GOT3 (cell line): ENCODE measurements at places on chromosomes 16 and 17.

- DNase-seq: no peak
Observed at GRCh38 chr16:63568164-63568563, 1531.9 kb upstream of the CDH8 start.

DNA sequence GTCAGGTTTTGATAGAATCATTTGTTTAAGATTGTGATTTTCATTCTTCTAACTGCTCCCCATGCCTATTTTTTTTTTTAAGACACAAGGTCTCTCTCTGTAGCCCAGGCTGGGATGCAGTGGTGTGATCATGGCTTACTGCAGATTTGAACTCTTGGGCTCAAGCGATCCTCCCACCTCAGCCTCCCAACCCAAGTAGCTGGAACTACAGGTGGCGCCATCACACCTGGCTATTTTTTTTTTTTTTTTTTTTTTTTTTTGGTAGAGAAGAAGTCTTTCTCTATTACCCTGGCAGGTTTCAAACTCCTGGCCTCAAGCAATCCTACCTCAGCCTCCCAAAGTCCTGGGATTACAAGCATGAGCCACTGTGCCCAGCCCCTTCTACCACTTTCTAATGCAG lies 223.3 kb downstream of the CBLN1 start:
- no peak for DNase-seq

DNA sequence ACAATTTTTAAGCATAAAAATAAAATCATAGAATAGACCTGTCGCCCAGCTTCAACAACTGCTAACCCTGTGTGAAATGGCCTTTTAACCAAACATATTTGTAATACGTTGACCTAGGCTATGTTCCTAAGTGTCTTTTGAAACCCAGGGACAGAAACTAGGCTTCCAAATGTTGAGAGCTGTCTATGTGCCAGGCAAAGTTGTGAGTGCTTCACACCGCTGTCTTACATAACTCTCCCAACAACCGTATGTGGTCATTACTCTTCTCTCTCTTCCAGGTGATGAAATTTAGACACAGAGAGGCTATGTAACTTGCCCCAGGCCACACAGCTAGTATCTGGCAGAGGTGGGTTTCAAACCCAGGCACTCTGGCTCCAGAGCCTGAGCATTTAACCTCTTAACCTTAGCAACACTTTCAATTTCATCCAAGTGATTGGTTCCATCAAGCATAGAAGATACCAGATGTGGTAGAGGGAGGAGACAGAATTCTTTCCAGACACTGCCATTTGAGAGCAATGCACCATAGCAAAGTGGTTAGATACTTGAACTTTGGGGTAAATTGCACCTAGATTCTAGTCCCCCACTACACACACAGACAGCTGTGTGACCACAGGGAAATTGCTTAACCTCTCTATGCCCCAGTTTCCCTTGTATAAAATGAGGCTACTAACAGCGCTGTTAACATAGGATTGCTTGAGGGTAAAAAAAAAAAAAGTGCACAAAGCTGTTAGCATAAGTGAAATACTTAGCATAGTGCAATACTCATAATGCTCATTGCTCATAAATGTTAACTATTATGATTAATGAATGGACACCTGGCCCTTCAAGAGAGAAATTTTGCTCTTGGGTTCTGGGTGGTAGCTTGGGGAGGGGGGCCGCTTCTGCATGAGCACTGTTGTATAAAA lies 160.6 kb downstream of the IRX3 start:
- DNase-seq: no peak

DNA sequence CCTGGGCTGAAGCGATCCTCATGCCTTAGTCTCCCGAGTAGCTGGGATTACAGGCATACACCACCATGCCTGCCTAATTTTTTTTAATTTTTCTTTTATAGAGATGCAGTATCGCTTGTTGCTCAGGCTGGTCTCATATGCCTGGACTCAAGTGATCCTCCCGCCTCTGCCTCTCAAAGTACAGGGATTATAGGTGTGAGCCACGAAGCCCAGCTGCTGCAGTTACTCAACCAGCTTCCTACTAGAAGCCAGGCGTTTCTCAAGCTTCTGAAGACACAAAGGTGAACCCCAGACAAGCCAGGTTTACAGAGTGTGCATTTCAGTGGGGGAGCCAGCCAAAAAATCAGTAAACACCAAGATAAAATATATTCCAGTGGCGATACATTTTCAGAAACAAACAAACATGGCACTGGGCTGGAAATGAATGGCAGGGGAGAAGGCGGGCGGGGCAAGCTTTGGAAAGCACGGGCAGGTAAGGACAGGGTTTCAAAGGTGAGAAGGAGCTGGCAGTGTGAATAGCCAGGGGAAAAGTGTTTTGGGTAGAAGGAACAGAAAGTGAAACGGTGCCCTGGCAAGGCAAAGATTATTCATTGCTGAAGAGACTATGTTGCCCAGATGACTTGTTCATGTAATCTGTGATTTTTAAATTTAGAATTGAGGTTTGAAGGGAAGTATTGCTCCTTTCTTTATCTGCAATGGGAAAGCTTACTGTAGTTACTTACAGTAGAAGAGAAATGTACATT lies 471.1 kb downstream of the WWOX start:
- DNase-seq: no peak

GRCh38 chr16:53022374-53022773 lies 30.3 kb downstream of the CHD9NB start:
- no peak for DNase-seq

GRCh38 chr16:48210747-48211146 lies 33.4 kb upstream of the LONP2 start:
- DNase-seq: no peak

DNA sequence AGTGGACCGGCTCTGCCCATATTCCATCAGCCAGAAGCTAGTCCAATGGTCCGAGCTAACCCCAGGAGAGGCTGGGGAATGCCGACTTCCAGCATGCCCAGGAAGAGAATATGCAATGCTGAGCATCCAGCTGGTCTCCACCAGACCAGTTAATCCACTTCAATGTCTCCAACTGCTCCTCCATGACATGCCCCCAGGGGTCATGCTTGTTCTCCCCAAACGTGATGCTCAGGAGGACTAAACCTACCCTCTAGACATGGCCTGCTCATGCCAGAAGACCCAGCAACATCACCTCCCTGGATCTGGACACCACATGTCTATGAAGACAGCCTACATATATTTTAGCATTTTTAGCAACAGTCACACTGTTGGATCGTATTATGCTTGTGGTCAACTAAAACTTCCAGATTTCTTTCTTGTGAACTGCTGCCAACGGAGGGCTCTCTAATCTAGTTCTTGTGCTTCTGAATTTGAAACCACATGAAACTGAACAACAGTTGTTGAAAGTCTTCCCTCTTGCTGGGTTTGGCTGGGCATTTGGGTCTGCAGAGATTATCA lies 245.1 kb downstream of the SOX9 start:
- no peak for DNase-seq

DNA sequence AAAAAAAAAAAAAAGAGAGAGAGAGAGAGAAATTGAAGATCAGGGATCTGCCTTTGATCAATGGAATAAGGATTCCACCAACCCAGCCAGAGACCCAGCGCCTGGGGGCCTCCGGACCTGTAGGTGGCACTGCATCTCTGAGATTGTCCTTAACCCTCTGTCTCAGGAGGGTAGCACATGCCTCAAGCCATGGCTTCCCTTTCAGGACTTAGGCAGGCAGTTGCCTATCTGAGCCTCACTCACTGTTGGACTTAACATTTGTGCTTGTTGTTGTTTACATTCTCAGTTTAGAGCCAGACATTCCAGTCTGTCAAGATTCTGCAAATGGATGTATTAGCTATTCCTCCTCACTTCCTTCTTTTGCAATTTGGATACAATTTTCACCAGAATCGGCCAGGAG lies 5.1 kb upstream of the SCNN1B start:
- DNase-seq: no peak

GRCh38 chr16:74817851-74818250 lies 43.2 kb upstream of the FA2H start:
- DNase-seq: no peak

GRCh38 chr17:8611137-8611536 lies 19.4 kb downstream of the MYH10 start:
- no peak for DNase-seq

DNA sequence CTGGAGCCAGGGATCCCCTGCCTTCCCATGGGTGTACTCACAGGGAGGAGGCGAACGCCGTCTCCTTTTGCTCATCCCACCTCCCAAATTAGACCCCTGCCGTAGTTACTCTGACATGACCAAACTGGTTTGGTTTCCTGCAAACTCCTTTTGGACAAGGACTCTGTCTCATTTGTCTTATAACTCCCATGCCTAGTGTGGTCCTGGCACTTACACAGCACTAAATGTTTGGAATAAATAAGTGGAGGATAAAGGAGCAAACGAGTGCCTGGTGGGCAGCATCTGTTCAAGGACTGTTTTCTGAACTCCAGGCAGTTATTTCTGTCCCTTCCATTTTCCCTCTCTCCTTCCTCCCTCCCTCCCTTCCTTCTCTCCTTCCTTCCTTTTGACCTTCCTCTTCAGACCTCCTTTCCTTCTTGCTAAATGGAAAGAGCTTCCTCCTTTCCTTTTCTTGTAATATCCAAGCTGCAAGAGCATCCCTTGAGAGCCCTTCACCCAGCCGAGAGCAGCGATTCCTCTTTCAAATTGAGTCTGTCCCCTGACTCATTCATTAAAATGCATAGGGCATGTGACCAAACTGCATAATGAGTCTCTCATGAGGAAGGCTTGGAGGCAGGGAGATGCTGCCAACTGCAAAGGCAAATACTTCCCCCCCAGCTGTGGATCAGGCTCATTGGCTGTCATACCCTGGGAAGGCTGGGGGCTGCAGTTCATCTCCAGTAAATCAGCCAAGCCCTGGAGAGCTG lies 36.8 kb downstream of the CHD9 start:
- peak; percentile 17 for DNase-seq

- no peak for DNase-seq
Observed at GRCh38 chr17:58325976-58326468, 2.6 kb downstream of the TSPOAP1 start.

DNA sequence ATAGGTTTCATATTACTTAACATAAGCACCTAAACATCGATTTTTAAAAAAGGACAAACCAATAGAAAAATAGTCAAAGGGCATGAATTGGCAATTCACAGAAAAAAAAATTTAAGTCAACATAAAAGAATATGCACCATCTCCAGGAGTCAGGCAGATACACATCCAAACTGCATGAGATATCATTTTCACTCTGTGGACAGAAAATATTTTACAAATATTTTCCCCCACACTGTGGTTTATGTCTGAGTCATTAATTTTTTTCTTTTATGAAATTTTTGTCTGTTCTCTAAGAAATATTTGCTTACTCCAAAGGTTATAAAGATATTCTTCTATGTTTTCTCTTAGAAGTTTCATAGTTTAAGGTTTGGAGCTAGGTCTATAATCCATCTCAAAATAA lies 74.4 kb upstream of the DNAH17 start:
- DNase-seq: no peak

- DNase-seq: no peak
Observed at GRCh38 chr17:8470447-8471047, 34.9 kb downstream of the NDEL1 start.

- no peak for DNase-seq
Observed at GRCh38 chr17:2571523-2572303, 21.7 kb upstream of the PAFAH1B1 start.

DNA sequence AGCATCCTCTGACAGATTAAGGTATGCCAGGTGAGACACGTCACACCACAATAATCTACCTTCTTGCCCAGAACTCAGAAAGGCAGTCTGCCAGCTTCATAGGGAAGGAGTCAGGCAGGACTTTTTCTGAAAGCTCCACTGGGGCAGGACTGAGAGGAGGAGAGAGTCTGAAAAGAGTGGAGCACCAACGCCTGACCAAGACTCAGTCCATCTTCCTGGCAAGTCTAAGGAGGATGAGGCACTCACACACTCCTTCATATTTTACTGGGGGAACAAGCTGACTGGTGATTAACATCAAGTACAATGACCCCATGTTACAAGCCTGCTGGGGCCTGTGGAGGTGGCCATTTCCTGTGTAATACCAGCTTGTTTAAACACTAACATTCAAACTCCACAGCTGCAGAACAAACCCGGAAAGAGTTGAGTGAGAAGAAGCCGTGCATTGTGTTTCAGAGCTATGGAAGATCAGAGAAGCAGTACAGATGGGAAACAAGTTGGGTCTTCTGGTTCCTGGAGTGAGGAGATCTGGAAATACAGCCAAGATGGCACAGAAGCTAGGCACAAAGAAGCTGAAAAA lies 122.4 kb downstream of the HIC1 start:
- no peak for DNase-seq

- peak; percentile 89 for DNase-seq
Observed at GRCh38 chr17:50638966-50639713, 4.5 kb downstream of the ABCC3 start.

DNA sequence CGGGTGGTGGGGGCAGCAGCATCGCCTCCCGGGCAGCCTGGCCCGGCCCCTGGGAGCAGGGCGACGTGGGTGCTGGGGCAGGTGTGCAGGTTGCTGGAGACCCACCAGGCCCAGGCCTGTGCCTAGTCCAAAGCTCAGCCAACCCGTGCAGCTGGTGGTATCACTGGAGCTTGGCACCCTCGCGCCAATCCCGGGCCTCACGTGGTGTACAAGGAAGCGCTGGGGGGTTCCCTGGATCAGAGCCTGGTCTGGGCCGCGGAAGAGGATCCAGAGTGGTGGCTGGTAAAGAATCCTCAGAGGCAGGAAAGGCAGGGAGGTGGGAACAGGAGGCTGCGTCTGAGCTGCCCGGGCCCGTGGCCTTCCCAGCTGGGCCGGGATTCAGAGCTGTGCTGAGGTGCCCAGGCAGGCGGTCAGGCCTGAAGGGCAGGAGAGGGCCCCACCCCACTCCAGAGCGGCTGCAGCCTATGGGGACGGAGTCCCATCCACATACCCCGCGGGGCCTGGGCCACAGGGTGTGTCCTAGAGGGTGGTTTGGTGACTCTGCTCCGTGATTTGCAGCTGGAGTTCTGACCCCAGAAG lies 36.2 kb downstream of the ZFPM1 start:
- DNase-seq: no peak

- no peak for DNase-seq
Observed at GRCh38 chr16:72997141-72997542, 50.8 kb downstream of the ZFHX3 start.

DNA sequence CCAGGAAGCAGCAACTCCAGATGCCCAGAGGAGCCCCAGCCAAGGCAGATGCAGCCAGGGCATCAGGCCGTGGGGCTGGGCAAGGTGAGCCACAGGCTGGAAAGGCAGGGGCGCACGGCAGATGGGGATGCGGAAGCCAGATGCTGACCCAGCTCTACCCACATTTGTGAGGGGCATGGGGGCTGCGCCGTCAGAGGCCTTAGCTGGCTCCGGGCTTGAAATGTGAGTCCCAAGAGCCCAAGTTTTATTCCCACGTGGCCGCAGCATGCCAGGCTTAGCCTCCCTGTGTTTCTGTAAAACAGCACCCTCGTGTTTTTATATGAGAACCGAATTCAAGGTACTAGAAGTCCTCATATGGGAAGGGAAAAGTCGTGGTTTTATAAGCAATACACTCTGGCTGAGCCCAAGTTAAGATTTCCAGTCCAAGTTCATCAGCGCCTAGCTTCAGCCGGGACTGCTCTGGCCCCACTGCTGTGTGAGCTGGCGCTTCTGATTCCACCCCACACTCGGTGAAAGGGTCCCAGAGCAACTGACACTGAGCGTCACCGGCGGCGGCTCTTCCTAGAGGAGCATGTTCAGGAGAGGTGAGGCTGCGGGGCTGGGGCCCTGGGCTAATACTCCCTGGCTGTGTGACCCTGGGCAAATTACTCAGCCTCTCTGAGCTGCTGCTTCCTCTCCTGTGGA lies 6.7 kb upstream of the C16orf95 start:
- DNase-seq: no peak
